ENCODE measurements at places on chromosomes 3 and 15.

- DNase-seq, result no peak
Measured at GRCh38 chr3:173045770-173046382, 95.2 kb downstream of the SPATA16 start.

GRCh38 chr3:177804646-177805045 is 607.4 kb upstream of the TBL1XR1 start:
- DNase-seq, result no peak

- no peak for DNase-seq
Measured at GRCh38 chr15:81751256-81751655, 294.6 kb downstream of the MEX3B start.

DNA sequence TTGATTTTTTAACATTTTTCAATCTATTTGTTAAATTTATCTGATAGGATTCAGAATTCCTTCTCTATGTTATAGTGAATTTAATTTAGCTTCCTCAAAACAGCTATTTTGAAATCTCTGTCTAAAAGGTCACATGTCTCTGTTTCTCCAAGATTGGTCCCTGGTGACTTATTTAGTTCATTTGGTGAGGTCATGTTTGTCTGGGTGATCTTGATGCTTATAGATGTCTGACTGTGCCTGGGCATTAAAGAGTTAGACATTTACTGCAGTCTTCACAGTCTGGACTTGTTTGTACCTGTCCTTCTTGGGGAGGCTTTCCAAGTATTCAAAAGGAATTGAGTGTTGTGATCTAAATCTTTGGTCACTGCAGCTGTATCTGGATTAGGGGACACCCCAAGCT is 169.5 kb upstream of the C2CD4B start:
- no peak for DNase-seq

DNA sequence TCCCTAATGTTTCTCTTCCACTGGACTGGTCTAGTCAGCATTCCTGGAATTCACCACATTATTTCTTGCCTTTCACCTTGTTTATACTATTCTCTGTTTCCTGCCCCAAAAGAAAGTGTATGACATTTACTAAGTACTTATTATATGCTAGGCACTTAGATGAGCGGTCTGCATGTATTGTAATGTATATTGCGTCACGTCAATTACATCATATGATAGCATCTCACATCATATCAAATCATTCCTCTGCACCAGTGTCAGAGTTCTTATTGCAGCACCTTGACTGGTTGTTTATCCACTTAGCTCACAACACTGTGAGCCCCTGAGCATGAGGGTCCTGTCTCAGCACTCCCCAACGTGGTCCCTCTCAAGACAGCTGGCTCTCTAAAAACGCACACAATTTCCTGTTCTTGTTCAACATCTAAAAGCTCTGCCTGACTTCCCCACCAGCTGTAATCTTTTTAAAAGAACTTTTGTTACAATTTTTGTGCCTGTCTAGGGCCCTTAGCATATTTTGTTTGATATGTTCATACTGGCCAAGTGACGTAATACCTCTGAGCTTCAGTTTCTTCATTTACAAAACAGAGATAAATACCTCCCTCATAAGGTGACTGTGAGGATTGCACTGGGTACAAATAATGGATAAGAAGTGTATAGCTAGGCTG is 58.8 kb downstream of the ARHGAP31 start:
- peak; percentile 67 for DNase-seq

DNA sequence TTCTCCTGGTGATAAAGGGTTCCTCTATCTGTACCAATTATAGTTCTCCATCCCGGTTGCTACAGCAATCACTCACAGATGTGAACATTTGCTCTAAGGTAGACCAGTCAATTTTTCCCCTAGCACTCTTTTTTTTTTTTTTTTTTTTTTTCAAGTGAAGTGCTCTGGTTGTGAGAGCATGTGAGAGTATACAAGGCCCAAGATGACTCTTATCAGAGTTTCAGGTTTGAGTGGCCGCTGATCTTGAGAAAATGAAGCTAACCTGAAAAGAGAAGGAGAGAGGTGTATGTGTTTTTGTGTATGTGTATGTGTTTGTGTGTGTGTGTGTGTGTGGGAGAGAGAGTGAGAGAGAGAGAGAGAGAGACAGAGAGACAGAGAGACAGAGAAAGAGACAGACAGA is 44.4 kb upstream of the OTOL1 start:
- no peak for DNase-seq

DNA sequence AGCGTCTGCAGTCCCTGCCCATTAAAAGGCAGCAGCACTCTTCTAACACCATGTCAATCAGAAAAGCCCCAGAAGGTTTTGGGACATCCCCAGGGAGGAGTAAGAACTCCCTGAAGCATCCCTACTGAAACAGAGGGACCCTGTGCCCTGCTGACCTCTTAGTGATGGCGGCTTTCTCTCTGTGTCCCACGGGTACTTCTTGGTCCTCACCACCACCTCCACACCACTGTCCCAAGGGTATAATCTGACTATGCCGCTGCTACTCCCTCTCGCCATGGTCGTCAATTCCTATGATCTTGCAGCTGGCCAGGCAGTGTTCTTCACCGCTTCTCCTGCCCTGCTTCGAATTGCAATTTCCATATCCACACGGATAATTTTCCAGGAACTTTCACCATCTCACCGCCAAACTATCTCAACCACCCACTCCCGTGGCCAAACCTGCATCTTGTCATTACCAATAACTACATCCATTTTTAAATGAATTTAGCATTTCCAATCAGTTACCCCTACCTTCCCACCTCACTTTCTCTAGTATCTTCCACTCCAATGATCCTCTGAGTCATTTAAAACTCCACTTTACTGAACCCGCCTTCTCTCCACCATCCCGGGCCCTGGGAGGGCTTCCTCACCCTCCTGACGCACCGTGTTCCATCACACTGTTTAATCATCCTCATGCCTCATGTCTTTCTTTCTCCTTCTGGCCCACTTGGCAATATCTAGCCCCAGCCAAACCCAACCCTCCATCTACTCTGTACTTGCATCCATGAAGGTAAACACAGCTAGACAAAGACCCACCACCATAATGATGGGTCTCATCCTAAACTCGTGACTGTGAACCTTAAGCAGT is 23.7 kb downstream of the PRR23E start:
- no peak for DNase-seq

DNA sequence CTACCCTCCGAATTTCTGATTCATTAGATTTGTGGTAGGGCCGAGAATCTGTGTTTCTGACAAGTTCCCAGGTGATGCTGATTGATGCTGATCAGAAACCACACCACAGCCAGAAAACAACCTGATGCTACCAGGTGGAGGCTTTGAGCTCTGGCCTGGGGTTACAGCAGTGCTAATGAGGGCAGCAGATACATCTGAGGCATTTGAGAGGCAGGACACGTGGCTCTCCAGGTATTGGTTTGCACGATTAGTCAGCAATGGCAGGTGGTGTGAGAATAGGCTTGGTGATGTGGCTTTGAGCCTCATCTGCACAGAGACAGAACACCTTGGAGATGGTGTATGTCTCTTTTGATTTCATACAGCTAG is 78.8 kb upstream of the THBS1 start:
- no peak for DNase-seq

DNA sequence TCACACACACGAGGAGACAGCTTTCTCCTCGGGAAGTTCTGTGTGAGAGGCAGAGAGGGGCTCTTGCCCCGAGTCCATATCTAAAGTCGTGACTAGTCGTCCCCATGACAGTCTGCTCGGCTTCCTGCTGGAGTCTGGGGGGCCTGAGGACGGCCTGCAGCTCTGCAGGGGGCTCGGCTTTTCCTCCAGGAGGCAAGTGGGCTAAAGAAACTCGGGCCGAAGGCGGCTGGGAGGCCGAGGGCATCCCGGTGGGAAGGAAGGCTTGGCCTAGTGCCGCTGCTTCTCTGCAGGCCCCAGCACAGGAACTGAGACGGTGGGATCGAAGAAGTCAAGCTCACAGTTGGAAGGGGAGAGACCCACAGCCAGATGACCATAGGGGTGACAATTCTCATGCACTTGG is 25.4 kb upstream of the PIGZ start:
- DNase-seq, result no peak

- peak; percentile 34 for DNase-seq
Measured at GRCh38 chr3:17979252-17979651, 236.8 kb upstream of the TBC1D5 start.

DNA sequence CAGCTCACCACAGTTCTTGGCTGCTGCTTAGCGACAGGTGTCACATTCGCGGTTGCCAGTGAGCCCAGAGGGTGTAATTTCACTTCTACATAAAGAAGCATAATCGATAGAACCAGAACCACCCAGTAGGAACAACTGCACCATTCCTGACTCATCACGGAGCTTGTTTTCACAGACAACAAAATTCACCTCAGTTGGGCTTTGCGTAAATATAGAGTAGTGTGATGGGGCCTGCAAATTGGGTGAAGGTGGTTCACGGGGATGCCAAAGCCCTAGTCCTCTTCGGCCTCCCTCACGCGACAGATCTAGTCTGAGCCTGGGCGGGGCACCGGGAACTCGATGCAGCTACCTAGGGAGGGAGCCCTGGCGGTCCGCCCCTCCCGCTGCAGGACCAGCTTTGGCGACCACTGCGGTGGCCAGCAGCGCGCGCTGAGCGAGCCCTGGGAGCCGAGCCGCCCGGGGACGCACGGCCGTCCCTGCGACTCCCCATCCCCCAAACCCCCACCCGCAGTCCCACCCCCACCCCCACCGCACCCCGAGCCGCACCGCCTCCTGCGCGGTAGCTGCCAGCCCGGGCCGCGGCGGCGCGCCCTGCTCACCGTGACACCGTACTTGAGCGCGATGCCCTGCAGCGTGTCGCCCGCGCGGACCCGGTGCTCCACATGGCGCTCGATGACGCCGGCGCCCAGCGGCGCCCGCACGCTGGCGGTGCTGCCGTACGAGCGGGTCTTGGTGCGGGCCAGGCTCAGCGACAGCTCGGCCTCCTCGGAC is 519 bp downstream of the LYSMD2 start:
- no peak for DNase-seq

DNA sequence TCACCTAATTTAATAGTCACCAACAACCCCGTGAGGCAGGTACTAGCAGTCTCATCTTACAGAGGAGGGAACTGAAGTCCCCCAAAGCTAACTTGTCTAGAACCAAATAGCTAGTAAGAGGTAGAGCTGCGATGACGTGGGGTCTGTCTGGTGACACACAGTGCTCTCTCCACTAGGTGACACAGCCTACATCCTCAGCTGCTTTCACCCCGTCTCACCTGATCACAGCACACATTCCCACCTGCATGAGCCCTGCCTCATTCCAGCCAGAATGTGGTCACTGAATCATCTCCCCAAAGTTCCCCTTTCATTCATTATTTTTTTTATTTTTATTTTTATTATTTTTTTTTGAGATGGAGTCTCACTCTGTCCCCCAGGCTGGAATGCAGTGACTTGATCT is 21.3 kb upstream of the MAGEF1 start:
- no peak for DNase-seq

DNA sequence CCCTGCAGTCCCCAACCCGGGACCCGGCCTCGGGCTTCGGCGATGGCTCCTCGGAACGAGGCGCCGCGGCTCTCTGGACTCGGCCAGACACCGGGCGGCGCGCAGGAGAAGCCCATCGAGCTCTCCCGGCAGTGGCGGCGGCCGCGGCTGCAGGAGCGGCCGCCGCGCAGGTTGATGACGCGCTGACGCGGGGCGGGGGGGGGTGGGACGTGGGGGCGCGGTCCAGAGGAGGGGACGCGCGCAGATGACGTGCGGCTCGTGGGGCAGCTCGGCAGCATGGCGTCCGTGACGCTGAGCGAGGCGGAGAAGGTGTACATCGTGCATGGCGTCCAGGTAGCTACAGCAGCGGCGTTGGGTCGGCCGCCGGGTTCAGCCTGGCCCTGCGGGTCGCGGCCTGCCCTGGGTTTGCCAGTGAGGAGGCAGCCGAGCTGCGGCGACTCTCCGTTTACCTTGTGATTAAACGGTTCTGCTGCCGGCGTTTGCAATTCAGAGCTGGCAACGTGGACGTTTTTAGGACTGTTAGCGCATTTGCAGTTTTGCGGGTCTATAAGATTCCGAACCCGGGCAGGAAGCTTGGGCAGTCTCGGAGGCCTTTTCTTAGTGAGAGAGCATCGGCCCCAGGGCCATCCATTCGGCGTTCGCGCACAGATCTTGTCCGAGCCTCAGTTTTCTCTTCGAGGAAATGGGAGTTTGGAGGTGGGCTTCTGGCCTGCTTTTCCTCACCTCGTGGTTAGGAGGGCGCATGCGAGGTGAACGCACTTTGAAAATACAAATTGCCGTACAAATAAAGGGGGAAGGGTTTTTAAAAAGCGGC is at the start of the genes EXOSC7 and ZDHHC3:
Gene EXOSC7 (plus strand): TSS at position 243 of the 814 bp plus-strand sequence. CDS start 34 bp downstream, at position 277.
Gene ZDHHC3 (minus strand): TSS at position 173 of the 814 bp plus-strand sequence. CDS start 16,738 bp downstream, outside the sequence.
- DNase-seq, result peak; percentile 90

All from OCI-LY7 (cell line).